ENCODE measurements at places on chromosomes 6 and 20.

DNA sequence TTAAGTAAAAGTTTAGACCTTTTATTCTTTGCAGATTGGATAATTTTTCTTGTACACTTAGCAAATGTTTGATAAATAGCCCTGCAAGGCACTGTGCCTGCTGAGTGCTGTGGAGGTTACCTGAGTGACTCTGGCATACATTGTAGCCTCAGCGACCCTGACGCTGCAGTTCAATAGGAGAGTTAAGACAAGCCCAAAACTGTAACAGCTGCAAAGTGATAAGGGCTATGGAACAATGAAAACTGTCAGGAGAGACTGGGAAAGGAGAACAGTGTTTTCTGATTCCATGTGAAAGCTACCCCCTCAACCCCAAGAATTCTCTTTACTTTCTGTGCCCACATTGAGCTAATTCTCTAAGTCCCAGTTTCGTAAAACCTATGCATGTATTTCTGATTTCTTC lies 22.2 kb downstream of the HIVEP1 start:
- no peak for DNase-seq

DNA sequence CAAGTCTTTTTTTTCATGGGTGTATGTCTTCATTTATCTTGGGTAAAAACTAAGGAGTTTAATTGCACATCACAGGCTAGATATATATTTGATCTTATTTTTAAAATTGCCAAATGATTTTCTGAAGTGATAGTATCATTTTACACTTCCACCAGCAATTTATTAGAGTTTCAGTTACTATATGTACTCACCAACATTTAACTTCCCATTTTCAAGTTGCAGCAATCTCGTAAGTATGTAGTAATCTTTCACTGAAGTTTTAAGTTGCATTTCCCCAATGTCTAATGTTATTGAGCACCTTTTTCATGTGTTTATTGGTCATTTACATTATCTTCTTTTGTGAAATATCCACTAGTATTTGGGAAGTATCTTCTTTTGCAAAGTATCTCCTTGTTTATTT lies 277.4 kb upstream of the CNR1 start:
- DNase-seq, result no peak

DNA sequence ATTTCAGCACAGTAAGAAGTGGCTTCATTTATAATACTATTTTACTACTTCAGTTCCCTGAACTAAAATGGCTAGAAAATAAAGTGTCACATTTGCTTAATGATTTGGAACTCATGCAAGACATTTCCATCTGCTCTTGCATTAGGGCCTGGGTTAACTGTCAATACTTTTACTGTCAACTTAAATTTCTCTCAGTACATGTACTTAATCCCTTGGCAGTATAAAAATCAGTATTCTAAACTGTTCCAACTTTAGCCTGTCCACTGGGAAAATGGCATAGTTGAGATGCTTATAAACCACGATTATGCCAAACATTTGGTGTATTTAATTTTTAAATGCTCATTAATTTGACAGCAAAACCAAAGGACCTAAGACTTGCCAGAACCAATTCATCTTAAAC lies 154.5 kb downstream of the ASCC3 start:
- DNase-seq, result peak; percentile 48

- no peak for DNase-seq
Measured at GRCh38 chr6:81130969-81131368, 621.5 kb downstream of the TENT5A start.

- no peak for DNase-seq
Measured at GRCh38 chr6:111469543-111469942, 13.5 kb downstream of the REV3L start.

GRCh38 chr20:12211361-12211760 lies 293.7 kb downstream of the BTBD3 start:
- DNase-seq, result no peak
